MM.1S (cell line): ENCODE measurements at places on chromosomes 16 and 17.

DNA sequence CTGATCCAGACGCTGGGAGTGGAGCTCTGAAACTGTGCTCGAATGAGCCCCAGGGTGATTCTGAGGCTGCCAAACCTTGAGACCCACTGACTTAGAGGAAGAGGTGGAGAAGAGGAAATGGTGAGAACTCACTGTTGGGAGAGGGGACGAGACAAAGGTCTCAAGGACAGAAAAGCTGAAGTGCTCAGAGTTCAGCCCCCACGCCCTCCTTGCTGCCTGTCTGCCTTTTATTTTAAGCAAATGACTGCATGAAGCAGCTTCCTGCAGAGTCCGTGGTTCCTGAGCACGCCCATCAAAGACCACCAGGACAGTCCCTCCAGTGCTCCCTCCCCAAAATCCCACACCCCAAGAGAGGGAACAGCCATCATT is 20.4 kb downstream of the COTL1 start:
- no peak for DNase-seq

DNA sequence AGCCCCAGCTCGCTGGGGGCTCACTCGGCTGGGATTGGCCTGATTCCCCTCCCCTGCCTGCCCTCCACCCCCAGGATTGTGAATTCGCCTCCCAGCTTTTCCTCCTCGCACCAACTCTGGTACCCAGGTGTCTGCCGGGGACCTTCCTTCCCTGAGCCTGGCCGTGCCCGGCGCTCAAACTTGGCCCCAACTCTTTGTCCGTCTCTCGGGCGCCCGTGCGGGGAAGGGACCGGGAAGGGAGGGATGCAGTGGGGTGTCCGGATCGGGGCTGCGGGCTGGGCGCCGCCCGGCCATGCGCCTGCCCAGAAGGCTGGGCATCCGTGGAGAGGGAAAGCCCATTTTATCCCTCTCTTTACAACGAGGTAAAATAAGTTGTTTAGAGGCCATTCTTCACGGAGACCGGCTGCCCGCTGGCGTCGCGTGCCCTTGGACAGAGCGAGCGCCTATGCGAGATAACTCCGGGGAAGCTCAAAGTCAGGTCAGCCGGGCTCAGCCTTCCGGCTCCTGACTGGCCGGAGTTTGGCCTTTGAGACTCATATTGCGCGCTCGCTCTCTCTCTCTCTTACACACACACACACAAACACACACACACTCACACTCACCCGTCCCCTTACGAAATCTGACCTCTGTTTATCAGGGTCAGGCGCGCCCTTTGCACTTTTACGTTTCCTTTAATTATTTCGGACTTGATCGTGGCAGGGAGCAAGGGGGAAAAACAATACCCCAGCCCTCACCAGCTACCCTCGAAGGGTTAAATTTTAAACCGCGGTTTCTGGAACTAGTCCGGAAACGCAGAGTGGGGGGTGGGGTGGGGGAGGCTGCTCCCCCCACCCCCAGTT is 774 bp upstream of the MAF start:
- DNase-seq = peak; percentile 38

- DNase-seq = no peak
Measured at GRCh38 chr17:40558300-40558889, 6.9 kb downstream of the CCR7 start.

DNA sequence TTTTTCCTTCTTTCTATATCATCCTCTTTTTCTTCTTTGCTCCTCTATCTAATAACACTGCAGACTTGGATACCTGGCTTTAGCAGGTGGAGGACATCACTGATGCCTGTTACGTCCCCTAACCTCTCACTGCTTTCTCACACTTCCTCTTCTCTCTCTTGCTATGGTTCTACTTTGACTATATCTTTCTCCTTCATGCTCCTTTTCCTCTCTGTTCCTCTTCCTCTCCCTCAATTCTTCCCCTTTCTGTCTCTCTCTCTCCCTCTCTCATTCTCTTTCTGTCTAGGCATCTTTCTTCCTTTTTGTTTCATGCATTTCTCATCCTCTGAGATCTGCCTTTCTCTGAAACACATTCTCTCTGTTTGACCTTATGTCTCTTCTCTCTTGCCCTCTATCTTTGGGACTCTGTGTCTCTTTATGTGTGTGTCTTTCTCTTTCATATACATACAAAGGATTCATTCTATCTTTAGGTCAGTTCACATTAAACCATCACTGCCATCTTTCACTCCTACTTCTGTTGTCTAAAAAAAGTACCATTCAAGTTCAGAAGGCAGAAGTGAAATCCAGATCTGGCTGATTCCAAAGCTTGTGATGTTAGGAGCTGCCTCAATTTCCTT is 353.7 kb downstream of the SHISA9 start:
- no peak for DNase-seq

DNA sequence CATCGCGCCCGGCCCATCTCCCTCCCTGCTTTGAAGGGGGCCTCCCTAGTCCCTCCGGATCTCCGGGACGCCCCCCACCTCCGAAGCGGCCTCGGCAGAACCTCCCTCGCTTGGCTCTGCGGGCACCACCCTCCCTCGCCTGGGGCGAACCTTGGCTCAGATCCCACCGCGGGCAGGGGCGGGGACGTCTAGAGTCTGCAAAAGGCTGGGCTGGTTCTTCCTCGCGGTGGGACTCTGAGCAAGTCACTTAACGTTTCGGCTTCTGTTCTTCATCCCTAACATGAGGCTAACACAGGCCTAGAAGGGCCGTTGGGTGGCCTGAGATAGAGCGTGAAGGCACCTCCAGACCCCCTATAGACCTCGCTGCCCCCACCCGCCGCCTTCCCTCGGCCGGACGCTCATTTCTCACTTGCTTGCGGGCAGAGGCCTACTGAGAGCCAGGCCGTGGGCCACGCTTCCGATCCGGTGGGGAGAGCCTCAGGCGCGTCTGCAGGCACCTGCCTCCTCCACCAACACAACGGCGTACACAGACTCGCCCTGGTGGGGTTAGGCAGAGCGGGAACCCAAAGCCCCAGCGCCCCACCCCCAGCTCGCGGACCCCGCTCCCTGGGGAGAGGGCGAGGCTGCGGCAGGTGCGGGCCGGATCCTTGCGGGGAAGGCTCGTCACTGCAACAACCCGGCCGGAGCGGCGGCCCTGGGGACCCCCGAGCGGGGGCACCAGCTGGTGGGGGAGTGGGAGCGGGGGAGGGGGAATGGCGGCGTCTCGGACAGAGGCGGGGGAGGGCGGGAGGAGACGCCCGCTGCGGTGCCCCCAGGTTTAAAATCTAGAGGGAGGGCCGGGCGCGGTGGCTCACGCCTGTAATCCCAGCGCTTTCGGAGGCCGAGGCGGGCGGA is 5.4 kb downstream of the MYO1C start:
- no peak for DNase-seq

DNA sequence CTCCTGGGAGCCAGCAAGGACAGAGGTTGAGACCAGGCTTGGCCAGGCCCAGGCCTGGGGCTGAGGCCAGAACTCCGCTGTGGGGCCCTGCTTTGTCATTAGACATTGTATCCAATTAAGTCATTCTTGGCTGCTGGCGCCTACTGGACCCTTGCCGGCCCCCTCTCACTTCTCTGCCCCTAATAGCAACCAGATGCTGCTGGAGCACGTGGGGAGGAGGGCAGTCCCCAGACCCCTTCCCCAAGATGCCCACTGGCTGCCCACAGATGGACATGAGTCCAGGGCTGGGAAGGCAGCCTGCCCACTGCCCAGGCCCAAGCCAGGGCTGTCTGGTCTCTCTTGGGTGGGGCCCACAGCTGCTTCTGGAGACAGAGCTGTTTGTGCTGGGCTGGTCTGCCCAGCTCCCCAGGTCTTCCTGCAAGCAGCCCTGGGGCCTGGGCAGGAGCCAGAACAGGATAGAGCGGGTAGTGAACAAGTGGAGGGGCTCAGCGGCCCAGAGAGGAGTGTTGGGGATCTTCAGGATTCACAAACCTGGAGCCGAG is 7.8 kb downstream of the PLXDC1 start:
- DNase-seq = no peak

GRCh38 chr17:550463-551180 is 164.0 kb downstream of the VPS53 start:
- DNase-seq = no peak

- DNase-seq = peak; percentile 26
Measured at GRCh38 chr16:79188115-79188738, 412.3 kb downstream of the MAF start.

DNA sequence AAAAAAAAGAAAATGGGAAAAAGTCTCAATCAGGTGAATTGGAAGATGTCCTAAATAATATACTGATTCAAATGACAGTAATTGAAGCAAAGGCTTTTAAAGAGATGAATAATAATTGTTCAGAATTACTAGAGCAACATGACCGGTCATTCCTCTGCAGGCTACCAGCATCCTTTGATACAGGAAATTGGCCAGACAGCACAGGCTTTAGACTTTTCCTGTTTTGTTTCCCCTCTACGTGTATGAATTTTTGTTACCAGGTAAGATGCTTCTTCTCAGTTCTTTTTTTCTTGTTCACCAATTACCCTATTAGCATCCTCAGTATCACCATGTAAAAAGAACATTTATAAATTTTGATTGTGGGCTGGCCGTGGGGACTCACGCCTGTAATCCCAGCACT is 77.5 kb downstream of the RPGRIP1L start:
- no peak for DNase-seq

DNA sequence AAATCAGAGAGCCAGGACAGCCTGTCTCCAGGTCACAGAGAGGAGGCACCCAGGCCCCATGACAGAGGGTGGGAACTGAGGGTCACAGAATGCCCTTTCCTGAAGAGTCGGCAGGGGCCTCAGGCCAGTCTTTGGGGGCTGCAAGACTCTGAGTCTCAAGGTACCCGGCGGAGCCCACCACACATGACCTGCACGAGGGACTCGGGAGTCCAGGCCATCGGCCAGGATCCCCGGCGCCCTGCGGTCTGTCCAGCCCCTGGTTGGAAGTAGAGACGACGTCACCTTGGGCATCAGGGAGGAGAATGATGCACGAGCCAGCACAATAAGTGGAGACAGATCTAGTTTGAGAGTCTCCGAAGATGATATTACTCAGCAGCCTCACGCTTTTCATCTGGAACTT is 234.7 kb upstream of the SDK2 start:
- no peak for DNase-seq

- DNase-seq = no peak
Measured at GRCh38 chr16:75647112-75647491, 363 bp downstream of the KARS1 start.

DNA sequence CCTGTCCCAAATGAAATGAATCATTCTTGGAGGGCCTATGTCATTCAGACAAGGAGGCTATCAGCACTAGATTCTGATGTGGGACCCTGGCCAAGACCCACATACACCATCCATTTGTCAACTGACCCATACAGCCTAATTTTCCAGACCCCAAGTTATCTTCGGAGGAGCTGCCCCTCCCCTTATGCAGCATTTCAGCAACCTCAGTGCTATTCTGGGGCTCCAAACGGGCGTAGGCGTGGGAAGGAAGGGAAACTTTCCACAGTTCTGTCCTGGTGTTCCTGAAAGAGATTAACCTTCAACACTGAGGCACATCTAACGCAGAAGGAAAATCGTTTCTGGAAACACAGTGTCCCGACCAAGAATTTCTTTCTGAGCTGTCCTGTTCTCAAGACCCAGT is 86.7 kb downstream of the MYH11 start:
- no peak for DNase-seq

DNA sequence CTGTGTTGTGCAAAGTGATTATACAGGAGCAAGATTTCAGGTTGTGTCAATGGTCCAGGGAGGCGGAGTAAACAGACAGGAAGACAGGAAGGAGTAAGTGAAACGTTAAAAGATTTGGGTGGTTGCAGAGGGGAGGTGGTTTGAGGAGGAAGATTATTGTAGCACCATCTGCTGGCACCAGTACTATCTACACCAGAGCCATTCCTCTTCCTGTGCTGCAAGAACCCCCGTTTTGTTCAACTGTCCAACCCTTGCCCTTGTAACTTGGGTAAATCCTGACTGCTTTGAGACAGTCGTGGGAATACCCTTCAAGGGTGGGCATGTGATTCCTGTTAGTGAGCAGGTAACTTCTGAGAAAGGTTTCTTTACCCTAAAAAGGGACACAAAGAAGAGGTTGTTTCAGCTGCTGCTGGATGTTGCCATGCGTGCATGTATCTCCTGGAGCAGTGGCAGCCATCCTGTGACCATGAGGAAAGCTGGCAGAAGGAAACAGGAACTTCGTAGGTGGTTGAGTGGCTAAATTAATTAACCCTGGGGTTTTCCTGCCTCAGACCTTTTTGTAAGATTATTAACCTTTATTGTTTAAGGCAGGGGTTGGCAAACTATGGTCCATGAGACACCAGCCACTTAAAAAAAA is 124.1 kb downstream of the PRKCA start:
- peak; percentile 42 for DNase-seq

DNA sequence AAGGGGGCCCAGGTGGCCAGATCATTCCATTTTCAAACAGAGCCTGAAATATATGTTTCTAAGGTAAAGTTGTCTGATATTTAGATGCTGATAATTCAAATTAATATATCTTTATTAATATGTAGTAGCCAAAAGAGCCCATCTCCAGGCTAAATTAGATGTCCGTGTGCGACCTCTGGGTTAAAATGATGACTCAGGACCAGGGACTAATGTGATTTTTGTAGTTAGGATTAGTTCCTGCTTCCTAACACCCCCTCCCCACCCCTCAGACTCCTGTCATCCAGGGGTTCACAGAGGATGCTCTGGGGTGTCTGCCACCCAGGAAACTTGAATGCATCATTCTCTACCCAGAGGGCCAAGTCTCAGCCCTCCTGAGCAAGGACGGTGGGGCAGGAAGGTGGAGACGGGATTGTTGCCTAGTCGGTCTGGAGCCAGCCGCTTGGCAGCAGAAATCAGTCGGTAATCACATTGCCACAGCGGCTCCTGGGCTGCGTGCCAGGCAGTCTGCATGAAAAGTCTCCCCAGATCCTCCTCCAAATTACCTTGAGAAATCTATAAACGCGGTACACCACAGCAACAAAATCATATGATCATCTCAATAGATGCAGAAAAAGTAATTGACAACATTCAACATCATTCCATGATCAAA is 29.8 kb downstream of the CNGB1 start:
- DNase-seq = no peak

- DNase-seq = no peak
Measured at GRCh38 chr17:50758524-50758923, 8.8 kb downstream of the ANKRD40CL start.

DNA sequence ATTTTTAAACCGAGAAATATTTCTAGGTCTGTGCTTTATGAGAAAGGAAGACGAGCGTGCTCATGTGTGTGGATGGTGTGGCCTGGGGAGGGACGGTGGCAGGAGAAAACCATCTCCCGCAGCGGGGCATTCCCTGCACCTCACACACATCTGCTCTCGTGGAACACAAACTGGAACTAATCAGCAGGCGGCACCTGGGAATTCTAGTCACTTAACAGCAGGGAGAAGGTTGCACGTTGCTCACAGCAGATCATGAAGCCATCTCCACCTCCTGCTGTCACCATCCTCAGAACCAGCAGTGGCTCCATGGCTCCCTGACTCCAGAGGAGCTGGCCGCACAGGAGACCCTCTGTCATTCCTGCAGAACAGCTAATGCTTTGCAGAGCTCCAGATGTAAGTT is 35.2 kb downstream of the ADCY9 start:
- no peak for DNase-seq

- DNase-seq = no peak
Measured at GRCh38 chr17:14204546-14204945, 32.1 kb downstream of the CDRT15 start.

DNA sequence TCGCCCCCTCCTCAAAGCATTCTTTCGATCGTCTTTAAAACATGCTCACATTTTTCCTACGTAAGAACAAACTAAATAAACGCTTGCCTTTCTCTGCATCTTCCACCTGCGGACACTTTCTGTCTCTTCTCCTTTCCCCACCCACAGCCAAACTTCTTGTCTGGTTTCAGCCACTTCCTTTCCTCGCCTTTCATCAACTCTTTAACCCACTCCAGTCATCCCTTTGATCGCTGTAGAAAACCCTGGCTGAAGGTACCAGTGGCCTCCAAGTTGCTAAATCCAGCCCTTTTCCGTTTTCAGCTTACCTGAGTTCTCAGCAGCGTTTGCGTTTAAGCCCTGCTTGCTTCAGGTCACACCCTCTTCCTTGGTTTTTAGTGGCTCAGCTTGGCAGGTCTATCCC is 483 bp downstream of the RPA1 start:
- peak; percentile 56 for DNase-seq
